Fibroblast of skin of abdomen (primary cell): ENCODE measurements at places on chromosomes 3 and 15.

DNA sequence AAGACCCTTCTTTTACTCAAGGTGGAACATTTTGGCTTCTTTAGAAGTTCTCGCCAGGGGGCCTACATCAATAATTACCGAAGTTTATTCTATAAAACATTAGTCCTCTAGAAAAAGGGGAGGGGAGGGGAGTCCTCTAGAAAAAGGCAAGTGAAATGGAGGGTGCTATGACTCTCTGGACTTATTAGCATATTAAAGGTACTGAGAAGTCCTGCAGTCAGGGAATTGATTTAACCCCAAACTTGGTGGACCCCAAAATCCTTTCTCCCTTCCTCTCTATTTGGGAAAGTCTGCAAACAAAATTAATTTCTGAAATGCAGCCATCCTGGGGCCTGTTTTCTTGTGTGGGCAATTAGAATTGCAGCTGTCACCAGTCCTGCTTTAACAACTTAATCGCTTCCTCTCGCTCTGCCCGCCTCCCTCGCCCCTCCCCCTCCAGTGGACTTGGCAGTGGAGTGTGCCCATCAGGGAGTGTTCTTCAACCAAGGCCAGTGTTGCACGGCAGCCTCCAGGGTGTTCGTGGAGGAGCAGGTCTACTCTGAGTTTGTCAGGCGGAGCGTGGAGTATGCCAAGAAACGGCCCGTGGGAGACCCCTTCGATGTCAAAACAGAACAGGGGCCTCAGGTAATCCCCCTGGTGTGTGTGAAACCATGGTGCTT lies 18.9 kb upstream of the LRRK1 start:
- DNase-seq, result no peak

GRCh38 chr3:69218079-69218478 lies 95.7 kb upstream of the LMOD3 start:
- DNase-seq, result no peak

- no peak for DNase-seq
These were observed 8.6 kb upstream of the NR2F2 start for GRCh38 chr15:96321639-96322535.

GRCh38 chr3:110391640-110392395 lies 679.8 kb upstream of the NECTIN3 start:
- no peak for DNase-seq

- no peak for DNase-seq
These were observed 15.0 kb downstream of the FBLN2 start for GRCh38 chr3:13563911-13564310.
